ENCODE measurements at places on chromosomes 2 and 18.

DNA sequence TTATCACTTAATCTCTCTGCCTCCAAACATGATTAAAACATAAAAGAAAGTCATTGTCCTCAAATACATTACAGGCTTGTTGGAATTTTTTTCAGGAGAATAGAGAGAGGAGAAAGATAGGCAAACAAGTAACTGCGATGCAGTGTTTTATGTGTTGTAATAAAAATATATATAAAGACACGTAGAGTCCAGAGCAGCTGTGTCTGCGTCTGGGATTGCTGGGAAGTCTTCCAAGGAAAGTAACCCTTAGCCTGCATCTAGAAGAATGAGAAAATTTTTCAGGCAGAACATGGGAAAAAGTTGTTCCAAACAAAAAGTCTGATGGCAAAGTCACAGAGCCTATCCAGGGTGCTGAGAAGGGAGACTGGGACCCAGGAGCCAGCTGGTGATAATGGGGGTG lies 91.8 kb upstream of the ST6GAL2 start:
- DNase-seq, result no peak

DNA sequence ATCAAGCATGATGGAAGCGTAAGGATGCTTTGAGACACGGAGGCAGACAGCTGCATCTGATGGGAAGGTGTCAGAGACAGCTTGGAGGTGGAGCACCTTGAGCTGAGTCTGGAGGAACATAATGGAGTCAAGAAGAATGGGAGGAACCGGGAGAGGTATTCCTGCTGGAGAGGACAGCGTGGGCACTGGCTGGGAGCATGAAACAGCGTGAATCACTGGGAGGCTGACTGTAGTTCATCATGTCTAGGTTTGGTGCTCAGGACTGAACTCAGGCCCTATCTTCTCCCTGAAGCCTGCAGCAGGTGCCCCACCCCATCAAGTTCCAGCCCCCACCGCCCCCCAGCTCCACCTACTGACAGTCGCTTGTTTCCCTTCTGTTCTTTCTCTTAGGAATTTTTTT lies 98.6 kb downstream of the TMEM17 start:
- DNase-seq, result no peak

GRCh38 chr2:14752295-14752694 lies 119.8 kb downstream of the LRATD1 start:
- DNase-seq, result no peak

DNA sequence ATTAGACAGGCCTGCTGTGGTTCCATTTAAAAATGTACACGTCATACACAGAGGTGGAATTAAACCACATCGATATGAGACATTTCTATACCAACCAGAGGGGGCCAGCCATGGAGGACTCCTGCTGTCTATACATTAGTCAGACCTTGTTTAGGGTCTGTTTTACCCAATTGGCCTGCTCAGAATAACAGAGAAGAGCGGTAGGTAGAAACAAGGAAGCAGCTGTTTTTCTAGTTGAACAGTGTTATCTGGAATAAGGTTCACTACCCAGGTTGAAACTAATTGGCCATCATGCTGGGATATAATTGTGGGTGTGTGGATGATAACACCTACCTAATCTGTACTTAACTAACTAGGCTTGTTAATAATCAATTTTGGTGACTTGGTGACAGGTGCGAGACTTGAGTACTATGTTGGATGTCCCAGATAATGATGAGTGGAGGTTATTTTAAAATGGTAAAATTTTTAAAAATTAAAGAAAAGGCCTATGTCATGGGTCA lies 47.5 kb downstream of the RHBDD1 start:
- no peak for DNase-seq

GRCh38 chr2:168624028-168624427 lies 168.0 kb downstream of the CERS6 start:
- no peak for DNase-seq

- no peak for DNase-seq
Measured at GRCh38 chr2:236703906-236704305, 134.3 kb downstream of the ACKR3 start.

GRCh38 chr2:165846056-165846455 lies 52.0 kb upstream of the GALNT3 start:
- DNase-seq, result no peak

DNA sequence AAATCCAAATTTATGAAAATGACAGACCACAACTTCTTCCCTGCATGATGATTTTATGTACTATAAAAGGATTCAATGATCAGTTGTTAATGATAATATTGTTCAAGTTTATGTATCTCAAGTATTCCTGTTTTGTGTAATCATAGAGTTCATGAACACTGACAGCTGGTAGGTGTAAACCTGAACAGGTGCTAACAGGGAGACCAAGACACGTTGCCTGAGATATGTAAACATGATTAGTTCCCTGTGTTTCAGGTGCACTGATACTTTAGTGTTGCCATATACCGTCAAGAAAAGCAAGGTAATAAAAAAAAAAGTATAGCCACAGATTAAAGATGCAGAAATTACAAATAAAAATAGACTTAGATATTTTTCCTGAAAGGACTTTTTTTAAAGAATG lies 131.8 kb downstream of the BAZ2B start:
- DNase-seq, result no peak

DNA sequence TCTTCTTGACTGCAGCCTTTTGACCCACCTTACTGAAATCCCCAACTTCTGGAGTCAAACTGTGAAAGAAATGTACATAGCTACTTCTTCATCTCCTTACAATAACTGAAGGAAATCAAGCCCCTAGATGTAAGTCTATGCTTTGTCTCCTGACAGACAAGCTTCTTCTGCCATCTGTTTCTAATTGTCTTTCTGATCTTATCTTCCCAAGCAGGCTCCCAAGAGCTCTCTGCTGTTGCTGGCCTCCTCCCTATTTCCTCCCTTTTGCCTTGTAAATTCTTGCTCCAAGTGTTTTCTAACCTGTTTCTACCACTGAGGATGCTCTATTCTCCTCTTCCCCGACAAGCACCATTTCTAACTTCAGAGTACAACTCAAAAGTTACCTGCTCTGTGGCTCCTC lies 77.4 kb upstream of the OSR1 start:
- DNase-seq, result no peak

- DNase-seq, result no peak
Measured at GRCh38 chr2:30293303-30293921, 62.1 kb downstream of the LBH start.

DNA sequence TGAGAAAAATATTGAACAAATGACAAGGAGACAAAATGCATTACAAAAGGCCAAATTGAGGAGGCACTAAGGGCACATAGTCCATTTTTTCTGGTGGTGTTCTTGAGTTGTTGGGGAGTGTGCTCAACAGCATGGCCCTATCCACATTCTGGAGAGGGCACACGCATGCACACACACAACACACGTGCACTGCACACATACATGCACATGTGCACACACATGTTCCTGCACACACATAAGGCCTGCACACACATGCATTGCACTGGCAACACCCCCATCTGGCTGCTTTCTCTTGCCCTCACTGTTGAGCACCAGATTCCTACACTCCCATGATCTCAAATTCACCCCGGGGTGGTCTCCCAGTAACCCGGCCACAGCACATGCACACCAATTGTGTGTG lies 659.2 kb upstream of the RAB6C start:
- DNase-seq, result no peak

DNA sequence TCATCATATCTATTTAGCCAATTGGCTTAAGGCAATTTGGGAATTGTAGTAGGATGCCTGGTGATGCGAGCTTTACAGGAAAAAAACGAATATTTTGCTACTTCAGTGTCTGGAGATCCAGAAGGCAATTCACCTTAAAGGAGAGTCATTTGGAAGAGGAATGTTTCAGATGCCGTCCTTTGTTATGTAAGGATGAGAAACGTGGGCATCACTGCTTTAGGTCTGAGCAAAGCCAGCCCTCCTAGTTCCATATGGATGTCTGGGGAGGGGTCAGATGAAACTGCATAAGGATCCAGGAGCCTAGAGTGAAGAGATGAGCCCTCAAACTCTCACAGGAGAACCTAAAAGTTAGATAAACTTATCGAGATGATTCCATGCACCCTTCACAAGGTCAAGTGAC lies 30.9 kb upstream of the DOCK10 start:
- no peak for DNase-seq

GRCh38 chr18:1511619-1512311 lies 607.1 kb downstream of the ADCYAP1 start:
- no peak for DNase-seq

GRCh38 chr18:34999756-35000289 lies 41.4 kb upstream of the MAPRE2 start:
- peak; percentile 11 for DNase-seq

DNA sequence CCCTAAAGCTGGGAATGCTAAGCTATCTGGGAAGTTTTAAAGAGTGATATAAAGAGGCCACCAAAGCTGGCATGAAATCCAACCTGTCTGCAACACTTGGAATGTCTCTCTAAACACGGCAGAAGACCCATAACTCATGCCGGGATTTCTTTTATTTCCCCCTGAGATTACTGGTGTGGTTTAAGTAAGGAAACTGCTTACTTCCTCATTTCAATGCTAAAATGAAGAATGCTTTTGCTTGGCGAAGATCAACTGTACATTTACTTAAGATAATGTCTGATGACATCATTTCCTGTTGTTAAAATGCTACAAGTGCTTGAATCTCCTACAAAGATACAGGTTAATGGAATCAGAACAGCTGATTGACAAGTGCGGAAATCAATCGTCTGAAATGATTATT lies 353.8 kb upstream of the SALL3 start:
- no peak for DNase-seq

DNA sequence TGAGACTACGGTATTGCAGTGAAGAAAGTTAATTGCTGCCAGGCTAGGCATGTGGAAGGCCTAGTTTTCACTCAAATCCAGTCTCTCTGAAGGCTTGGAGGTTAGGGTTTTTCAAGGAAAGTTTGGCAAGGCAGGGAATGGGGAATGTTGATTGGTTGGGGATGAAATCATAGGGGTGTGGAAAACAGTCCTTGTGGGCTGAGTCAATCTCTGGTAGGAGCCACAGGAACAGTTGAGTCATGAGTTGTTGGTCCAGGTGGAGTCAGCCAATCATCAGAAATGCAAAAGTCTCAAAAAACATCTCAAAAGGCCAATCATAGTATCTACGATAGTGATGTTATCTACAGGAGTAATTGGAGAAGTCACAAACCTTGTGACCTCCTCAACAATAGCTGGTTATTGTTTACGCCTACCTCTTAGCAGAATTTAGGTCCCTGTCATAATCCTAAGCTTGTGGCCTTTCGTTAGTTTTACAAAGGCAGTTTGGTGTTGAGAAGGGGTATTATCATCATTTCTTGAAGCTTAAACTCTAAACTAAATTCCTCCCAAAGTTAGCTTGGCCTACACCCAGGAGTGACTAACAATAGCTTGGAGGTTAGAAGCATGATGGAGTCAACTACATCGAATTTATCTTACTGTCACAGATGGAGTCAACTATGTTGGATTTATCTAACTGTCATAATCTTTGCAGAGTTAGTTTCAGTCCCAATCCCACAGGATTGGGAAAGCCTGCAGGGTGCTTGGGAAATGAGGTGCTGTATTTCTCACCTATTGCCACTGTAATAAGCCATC lies 33.7 kb upstream of the APCDD1 start:
- DNase-seq, result no peak

DNA sequence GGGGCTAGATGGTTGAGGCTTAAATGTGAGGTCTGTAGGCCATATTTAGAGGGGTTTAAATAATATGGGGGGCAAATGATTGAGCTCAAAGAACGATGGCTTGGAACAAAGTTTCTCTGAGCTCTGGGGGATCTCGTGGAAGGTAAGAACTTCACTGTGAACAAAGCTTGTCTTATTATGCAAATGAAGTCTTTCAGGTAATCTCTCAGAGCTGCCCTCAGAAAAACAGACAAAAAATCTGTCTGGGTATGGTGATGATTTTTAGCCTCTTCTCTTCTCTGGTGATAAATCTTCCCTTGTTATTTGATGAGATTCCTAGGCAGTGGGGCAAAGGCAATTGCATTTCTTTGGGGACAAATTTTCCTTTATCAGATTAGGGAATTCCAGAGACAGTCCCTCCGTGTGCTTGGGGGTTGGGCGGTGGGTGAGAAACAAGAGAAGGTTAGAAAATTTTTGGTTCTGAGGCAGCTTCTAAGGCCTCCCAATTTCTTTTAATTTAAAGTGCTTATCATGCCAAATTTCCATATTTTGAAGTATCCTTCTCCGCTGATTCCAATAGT lies 760.4 kb downstream of the TSN start:
- no peak for DNase-seq

DNA sequence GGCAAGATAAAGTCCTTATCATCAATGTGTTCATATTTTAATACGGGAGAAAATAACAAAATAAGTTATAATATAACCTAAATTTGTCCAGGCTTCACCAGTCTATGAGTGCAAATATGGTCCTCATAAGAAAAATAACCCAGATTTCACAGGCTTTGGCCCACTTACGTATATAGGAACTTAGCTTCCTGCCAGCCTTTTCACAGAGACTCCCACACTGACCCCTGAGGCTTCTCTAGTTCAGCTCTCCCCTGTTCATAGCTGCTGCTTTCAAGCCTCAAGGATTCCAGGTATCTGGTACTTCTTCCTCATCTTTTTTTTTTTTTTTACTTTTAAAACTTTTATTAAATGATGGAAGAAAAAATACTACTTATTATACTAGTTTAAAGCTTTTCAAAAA lies 74.9 kb upstream of the PELI1 start:
- no peak for DNase-seq
